ENCODE measurements at places on chromosomes 11 and 22.

DNA sequence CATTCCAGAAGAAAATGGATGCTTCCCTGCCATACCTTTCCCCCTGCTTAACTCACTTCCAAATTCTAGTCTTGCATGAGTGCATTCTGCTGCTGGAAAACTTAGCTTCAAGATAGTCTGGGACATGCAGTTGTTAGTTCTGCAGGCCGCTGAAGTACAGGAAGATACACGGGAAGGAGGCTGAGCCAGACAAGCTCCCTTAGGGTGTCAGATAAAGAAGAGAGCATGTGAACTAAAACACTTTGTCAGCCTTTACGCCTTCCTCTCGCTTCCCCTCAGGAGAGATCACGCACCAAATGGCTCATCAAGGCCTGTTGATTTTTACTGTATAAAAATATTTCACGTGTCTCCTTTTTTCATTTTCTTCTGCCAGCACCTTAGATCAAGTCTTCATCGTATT, 420.7 kb downstream of the INSC start:
- DNase-seq, result no peak

- no peak for DNase-seq
Measured at GRCh38 chr11:119094816-119095065, 6.9 kb downstream of the DPAGT1 start.

GRCh38 chr22:16609548-16610261, 17.1 kb upstream of the CCT8L2 start:
- no peak for DNase-seq

DNA sequence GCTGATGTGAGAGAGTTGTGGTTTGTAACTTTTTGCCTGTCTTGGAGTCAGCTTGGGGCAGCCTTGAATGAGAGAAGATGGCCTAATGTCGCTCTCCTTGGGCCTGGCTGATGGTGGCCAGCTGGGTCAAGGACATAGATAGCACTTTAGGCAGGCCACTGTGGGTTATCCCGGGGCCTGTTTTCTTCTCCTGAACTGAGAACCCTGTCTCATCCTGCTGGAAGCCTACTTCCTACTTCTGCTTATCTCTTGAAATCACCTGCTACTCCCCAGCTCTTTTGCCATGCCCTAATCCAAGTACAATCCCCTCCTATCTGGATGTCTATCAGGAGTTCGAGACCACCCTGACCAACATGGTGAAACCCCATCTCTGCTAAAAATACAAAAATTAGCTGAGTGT, 49.5 kb downstream of the OSBP2 start:
- DNase-seq, result no peak

DNA sequence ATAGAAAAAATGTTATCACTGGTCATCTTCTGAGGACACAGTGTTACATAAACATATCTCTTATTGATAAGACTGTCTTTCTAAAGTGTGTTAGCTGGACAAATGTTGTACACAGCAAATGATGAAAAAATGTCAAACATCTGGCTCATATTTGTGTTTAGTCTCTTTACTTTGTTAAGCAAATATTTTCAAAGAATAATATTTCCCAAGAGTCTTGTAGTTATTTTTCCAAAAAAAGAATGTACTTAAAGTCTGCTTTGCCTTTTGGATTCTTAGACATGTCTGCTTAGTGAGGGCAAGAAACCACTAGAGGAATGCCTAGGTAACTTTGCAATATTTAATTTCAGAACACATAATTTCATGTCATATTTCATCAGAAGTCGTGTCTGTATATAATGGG, 23.9 kb upstream of the CCDC179 start:
- no peak for DNase-seq

GRCh38 chr11:130151196-130151595, 8.4 kb upstream of the ST14 start:
- DNase-seq, result no peak

GRCh38 chr11:2741377-2742131, 41.8 kb upstream of the KCNQ1OT1 start:
- DNase-seq, result no peak

DNA sequence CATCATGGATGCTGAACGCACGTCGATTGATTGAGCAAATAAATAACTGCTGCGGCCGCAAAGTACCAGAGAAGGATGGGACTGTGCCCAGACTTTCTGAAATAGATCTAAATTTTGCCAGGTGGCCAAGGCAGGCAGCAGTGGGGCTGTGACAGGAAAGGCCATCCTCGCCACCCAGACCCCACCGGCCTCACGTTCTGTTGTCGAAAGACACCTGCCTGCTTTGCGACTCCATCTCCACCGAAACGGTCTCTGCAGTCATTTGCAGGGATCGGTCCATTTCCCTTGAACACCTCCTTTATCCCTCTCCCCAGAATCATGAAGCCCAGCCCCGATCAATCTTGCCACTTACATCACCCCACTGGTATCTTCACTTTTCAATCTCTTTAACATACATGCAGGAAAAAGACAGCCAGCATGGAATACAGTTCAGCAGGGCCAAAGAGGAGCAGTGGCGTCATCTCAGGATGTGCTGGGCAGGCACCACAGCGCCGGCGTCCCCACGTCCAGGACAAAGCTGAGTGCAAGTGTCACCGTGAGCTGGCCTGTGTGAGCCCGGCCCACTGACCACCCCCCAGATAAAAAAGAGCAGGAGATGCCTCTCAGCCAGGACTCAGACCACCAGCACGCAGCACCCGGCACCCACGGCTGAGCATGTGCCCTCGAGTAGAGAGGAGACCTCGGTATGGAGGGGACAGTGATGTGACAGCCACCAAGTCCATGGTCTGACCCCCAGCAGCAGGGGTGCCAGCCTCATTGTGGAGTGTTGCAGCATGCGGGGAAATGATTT, 610.3 kb downstream of the TBC1D22A start:
- no peak for DNase-seq

GRCh38 chr11:75170516-75171201, 19.8 kb downstream of the SLCO2B1 start:
- DNase-seq, result no peak

DNA sequence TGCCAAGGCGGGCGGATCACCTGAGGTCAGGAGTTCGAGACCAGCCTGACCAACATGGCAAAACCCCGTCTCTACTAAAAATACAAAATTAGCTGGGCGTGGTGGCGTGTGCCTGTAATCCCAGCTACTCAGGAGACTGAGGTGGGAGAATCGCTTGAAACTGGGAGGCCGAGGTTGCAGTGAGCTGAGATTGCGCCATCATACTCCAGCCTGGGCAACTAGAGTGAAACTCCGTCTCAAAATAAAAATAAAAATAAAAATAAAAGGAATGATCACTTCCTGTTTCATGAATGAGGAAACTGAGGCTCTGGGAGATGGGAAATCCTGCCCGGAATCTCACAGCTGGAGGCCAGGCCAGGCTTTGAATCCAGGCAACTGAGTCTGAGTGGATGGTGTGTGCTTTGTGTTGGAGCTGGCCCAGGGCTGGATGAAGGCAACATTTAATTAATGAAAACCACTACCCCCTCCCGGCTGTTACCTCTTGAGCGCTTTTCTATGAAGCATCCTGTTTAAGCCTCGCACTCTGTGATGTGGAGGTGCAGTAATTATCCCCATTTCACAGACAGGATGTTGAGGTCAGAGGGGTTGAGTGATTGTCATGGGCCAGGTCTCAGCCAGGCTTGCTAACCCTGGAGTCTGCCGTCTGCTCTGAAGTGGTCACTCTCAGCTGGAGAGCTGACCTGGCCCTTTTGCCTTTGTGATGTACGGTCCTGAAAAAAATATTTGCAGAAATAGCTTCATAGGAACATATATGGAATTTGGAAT, 27.8 kb downstream of the LRP5 start:
- DNase-seq, result no peak

DNA sequence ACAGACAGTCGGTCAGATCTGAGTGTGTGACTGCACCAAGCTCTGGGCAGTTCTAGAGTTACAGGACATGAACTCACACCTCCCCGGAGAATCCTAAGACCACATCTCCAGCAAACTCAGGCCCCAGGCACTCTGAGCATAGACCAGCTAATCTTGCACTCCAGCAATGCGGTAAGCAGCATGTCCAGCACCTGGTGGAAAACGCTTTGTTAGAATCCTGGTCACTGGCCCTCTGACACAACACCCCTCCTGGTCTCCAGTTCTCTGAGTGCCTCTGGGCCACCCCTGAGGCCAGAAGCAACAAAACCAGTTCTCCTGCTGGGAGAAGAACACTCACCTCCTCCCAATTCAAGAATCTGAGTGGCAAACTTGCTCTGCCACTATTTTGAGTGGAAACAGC, 82.7 kb upstream of the TMEM45B start:
- DNase-seq, result no peak

DNA sequence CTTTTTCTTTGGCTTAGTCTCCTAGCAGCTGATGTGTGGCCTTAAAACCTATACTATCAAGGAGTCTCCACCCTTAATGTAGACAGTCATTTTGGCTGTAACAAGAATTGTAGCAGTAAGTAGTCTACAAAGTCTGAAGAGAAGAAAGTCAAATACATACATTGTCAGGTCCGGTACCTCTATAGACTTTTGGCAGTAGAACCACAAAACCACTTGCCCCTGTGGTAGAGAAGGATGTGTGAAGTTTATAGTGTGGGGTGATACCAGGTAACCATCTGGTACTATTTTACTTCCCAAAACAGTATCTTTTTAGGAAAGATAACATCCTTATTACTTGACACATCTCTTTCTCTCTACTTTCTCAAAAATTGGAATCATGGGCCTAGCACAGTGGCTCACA, 15.1 kb downstream of the ATG13 start:
- DNase-seq, result no peak

GRCh38 chr11:119134389-119134978, 13.1 kb downstream of the HINFP start:
- DNase-seq, result no peak

- DNase-seq, result no peak
Measured at GRCh38 chr11:114412946-114413345, 12.5 kb downstream of the RBM7 start.

DNA sequence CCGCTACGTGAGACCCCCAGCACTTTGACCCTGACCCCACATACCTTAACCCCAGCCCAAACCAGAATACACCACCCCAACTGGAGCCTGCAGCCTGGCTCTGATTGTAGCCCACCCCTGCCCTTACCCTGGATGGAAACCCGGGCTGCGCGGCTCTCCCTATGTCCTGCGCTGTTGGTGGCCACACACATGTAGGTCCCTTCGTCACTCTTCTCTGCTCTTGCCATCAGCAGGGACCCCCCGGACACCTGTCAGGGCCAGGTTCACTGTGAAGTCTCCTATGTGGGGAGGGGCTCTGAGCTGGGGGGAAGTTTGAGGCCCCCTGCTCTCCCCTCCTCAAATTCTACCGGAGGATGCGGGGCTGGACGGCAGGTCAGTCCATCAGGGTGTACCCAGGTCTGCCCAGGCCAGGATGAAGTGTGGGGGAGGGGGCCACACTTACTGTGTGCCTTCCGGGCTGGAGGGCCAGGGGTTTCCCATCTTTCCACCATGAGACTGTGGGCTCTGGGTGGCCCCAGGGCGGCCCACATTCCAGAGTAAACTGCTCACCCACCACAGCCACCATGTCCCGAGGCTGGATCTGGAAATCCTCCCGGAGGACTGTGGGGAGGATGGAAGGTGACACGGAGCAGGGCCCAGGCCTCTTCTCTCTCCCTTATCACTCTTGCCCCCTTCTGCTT, 1.5 kb downstream of the ROBO4 start:
- no peak for DNase-seq

DNA sequence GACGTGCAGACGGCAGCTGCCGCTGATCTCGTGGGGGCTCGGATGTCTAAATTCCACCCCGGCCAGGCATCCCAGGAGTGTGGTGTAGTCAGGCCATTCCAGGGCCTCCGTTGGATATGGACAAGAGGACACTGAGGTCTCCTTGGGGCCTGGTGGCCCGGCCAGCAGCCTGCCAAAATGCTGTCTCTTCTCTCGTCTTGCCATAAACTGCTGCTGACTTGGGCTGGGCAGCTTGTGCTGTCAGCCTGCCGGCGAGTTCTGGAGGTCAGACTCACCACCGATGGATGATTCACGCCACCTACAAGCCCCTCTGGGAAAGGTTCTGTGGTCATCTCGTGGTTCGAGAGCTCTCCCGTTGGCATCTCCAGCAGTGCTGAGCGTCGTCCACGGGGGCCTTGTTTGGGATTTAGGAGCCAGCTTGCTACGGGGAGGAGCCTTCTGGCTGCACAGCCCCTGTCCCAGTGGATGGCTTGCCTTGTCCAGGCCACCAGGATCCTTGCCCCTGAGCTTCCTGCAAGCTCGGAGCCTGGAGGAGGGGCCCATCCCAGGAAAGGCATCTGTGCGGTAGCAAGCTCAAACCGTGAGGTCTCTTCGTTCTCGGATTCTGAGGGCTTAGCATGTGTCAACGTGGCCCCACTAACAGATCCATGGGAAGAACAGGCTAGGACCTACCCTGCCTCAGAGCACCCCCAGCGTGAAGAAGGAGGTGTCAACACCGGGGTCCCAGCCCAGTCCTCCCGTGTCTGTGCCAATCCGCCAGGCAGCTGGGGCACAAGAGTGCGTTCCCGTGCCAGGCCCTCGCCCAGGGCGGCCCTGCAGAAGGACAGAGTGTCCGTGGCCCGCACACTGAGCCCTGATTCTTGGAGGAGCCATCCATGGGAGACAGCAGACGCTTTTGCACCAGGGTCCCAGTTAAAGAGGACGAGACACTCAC, 1114.1 kb downstream of the BRD1 start:
- no peak for DNase-seq

- no peak for DNase-seq
Measured at GRCh38 chr11:116065986-116066385, 561.8 kb upstream of the CADM1 start.

- no peak for DNase-seq
Measured at GRCh38 chr22:37121887-37122591, 12.5 kb upstream of the TMPRSS6 start.

- no peak for DNase-seq
Measured at GRCh38 chr11:47773882-47774281, 6.7 kb upstream of the FNBP4 start.

DNA sequence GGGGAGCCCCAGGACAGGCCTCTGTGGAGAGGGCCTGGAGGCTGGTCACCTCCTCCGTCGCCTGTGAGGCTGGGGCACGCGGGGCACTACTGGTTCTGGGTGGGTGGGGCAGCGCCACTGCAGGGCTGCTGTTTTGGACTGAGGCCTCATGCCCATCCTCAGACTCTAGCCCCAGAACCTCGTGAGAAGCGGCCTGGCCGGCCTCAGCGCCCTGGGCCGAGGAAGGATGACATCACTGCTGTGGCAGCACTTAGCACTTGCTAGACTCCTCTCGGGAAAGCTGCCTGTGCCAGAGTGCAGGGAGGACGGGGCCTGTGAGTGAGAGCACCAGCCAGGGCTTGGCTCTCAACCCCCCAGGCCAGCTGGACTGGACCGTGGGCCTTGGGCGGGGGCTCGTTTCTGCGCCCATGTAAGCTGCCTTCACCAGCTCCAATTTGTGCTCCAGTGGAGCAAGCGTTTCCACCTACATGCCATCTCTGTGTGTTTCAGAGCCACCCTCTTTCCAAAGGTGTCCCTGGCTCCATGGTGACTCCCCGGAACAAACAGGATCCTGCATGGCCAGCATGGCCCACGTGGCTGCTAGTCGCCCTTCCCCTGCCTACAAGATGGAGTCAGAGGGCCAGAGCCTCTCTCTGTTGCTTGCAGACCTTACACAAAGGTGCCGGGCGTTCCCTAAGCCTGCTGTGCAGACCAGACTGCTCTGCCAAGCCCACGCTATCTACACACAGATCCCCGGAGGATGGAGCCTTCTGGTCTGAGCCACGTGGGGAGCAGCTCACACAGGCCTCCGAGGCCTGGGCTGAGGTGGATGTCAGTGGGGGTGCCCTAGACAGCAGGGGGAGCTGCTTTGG, 102.9 kb downstream of the CTTN start:
- DNase-seq, result no peak

Measured in HAP-1 (cell line).